Stimulated activated CD8-positive, alpha-beta memory T cell treated with anti-CD3 and anti-CD28 coated beads, Interleukin-15, amount 100 ng/mL, for 1 hour (primary cell): ENCODE measurements at places on chromosomes 5 and 9.

GRCh38 chr5:144103611-144104485 lies 66.6 kb downstream of the YIPF5 start:
- no peak for DNase-seq

- DNase-seq = no peak
Measured at GRCh38 chr9:110316261-110317075, 21.2 kb downstream of the TXNDC8 start.

DNA sequence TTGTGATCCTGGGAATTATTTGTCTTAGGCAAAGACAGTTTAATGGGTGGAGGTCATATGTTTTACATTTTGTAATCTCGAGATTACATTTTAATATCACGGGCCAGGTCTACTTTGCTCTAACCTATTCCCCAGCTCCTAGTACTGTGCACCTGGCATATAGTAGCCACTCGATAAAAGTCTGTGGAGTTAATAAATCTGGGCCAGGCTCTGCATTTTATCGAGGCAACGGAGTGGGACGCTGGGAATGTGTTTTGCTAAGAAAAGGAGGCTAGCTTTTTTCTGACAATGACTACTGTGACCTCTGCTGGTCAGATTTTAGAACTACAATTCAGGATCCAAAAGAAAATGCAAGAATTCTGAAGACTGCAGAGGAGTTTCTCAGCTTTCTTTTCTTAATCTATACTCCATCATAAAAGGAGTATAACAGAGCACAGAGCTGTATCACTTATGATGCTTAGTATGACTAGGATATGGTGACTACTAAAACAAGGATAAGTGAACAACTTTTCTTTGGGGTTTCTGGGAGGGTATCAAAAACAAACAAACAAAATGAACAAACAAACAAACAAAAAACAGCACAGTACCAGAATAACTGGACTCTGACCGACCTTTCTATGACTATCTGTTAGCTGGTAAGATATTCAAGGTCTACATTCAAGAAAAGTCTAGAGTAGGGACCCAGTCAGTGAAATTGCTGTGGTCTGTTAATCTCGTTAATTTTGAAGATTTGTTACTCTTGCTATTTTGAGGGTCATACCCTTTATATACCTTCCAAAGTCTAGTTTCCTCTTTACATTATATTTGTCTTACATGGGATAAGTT lies 46.1 kb upstream of the CER1 start:
- DNase-seq = no peak

DNA sequence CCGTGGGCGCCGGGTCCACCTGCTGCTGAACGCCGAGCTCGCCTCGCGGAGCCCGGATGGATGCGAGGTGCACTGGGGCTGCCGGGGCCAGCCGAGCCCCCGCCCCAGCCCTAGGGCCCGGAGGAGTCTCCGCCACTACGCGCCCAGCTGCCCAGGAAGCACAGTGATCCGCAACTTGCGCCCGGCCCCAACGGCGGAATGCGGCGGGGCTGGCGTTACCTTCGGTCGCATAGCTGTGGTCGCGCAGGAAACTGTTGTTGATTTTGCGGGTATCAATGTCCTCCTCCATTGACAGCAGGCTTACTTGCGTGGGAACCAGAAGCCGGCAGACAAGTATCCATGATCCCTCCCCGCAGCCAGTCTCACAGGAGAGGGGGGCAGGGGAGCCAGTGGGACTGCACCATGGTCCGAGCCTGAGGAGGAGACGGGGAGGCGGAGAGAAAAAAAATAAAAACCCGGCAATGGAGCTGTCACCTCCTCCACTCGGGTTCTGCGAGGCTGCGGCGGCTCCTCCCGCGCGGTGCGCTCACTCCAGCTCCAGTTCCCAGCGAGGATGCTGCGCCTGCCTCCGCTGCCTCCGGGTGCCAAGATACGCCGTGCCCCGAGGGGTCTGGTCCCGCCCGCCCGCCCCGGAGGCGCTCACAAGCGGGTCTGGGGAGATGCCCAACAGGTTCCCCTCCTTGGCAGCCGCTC lies 628 bp downstream of the PPP2R2B start:
- DNase-seq = no peak

DNA sequence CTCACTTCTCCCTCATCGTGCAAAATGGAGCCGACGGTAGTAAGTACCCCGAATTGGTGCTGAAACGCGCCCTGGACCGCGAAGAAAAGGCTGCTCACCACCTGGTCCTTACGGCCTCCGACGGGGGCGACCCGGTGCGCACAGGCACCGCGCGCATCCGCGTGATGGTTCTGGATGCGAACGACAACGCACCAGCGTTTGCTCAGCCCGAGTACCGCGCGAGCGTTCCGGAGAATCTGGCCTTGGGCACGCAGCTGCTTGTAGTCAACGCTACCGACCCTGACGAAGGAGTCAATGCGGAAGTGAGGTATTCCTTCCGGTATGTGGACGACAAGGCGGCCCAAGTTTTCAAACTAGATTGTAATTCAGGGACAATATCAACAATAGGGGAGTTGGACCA lies 979 bp downstream of the PCDHGA12 start:
- DNase-seq = no peak

GRCh38 chr5:17000291-17000939 lies 64.3 kb upstream of the MYO10 start:
- no peak for DNase-seq

DNA sequence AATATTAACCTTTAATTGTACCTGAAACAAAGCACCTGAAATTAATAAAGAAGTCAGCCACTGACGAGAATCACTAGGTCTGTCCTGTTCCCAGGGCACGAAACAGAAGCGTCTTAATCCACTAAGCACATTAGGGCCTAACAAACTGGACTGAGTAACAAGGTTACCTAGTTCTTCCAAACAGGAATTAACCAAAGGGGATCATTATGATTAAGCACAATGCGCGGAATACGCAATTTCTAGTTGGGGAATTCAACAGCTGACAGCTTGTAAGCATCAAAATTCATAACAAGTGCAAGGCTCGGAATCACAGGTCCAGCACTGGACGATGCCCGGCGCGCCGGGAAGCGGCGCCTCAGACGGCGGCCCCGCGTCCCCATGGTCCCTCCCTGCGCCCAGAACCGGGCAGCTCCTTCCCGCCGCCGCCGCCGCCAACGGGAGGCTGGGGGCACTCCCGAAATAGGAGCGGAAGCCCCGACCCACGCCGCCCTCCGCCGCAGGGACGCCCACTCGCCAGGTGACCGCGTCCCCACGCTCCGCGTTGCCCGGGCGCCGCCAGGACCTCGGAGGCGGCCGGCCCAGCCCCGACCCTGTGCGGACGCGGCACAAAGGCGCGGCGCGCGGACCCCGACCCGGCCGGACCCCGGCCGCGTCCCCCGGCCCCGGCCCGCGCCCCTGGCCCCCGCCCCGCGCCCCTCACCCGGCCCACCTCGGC lies 898 bp downstream of the CAMSAP1 start:
- DNase-seq = no peak

DNA sequence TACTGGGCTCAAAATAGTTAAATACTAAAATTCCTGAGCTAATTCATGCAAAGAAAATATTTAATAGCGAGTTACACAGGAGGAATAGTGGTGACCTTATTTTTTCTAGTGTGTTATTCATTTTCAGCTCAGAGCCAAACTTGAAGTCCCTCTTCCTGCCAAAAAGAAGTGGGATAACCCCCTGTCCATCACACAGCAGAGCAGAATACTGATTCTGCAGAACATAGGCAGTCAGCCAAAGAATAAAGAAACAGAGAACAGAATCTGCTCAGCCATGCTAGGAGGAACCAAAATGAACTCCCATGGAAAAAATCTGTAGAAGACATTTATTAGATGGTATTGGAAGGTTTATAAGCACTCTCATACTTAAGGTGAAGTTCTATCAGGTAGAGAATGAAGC lies 49.4 kb upstream of the GRIN3A start:
- no peak for DNase-seq

DNA sequence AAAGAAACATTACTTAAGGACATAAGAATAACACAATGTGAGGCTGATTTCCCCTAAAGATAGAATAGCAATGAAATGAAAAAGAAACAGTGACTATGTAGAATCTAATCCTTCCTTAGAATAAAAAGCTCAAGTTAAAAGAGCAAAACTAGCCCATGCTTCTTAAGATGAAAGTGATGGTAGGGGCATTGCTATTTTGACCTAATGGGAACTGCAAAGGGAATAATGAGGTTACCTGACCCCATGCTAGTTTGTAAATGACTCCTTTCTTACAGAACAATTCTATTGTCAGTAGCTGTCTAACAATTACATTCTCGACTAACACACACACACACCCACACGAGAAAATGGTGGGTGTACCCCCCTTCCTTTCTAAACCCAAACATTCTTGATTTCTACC lies 575.8 kb downstream of the CSNK1G3 start:
- no peak for DNase-seq

DNA sequence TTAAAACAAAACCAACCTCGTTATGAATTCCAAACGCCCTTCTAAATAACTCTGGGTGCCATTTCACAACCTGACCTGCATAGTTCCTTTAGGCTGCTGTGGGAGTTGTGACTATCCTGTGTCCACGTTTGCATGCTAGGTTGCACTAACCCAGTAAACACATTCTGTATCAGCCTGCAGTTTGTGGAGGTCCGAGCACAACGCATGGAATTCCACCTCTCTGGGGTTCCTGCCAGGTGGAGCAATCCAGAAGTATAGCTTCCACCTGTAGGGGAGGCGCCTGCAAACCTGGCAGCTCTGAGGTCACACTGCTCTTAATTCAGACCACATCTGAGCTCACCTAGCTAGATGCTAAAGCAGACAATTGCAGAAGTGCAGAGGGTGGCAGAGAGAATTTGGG lies 57.2 kb downstream of the MARCHF3 start:
- no peak for DNase-seq

- no peak for DNase-seq
Measured at GRCh38 chr5:149946118-149946517, 1.5 kb upstream of the PDE6A start.

GRCh38 chr5:139561655-139562451 lies 714 bp downstream of the UBE2D2 start:
- DNase-seq = no peak

DNA sequence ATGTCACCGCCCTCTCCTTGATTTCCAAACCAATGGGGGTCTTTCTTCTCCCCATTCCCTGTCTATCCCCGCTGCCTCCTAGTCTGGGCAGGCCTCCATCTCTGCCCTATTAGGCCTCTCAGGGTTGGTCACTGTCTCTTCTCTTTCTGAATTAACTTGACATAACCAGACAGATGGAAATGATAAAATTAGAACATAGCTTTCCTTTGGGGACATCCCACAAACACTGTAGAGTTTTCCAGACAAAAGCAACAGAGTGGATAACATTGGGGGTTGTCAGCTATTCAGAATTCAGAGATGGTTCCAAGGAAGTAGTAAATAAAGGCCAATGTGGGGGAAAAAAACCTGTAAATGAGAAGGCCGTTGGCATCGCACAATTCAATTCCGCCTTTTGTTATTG lies 24.7 kb downstream of the LHX6 start:
- no peak for DNase-seq

- no peak for DNase-seq
Measured at GRCh38 chr9:10785255-10785654, 172.5 kb upstream of the PTPRD start.

DNA sequence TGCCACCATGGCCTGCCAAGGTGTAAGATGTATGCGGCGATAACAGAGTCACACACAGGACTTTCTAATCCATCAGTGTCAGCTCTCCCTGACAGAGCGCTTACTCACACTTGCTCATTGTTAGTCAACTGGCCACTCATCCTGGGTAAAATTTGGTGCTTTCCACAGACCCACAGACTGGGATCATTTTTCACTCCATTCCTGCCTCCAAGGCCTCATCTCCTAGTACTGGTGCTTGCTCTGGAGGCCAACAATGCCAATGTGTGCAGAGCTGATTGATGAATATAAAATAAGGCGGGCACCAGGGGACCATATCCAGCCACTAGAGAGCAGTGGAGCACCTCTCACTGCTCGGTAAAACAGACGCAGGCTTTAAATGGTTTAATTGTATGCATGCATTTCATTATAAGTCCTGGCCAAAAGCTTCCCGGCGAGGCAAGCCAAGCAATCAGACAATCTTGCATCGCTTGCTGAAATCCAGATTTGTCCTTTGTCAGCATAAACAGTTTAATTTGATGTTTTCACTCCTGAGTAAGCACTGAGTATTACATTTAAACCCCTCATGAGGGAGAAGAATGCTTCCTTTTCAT lies 22.3 kb downstream of the PSMB7 start:
- no peak for DNase-seq

DNA sequence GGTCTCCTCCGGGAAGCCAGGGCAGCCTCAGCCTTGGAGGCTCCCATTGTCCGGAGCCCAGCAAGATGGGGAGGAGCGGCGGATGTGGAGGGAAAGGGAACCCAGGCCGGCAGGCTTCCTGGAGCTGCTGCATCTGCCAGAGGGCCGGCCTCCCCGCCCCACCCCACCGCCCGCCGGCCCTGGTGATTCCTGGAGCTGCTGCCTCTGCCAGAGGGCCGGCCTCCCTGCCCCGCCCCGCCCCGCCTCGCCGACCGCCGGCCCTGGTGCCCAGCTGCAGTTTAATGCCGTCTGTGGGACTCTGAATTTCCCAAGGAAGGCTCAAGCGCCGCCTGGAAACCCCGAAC lies 31.6 kb downstream of the EXD3 start:
- DNase-seq = no peak

- DNase-seq = no peak
Measured at GRCh38 chr9:95746408-95747180, 128.9 kb upstream of the ERCC6L2 start.

- DNase-seq = no peak
Measured at GRCh38 chr9:81823672-81824554, 104.3 kb upstream of the SPATA31D4 start.

DNA sequence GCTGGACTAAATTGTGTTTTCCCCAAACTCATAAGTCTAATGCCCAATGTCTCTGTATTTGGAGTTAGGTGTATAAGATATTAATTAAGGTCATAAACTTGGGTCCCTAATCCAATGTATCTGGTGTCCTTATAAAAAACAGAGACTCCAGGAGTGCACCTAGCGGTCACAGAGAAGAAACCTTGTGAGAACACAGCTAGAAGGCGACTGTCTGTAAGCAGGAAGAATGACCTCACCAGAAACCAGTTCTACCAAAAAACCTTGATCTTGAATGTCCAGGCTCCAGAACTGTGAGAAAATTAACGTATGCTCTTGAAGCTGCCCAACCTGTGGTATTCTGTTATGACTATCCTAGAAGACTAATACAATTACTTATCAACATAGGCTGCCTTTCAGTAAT lies 591.7 kb upstream of the PTPRD start:
- DNase-seq = no peak

DNA sequence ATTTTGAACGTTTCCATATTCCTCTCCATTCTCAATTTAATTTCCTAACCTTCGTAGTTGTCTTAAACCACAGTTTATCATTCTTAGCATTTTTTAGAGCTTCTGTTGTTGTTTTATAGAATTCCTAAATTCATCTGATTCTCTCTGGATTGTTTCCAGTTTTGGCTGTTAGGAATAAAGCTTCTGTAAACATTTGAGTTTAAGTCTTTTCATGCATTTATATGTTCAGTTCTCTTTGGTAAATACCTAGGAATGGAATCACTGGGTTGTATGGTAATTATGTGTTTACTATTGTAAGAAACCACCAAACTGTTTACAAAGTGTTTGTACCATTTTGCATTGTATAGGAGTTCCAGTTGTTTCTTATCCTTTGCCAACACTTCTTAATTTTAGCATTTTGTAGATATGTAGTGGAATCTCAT lies 29.7 kb downstream of the GPR21 start:
- DNase-seq = no peak

- DNase-seq = no peak
Measured at GRCh38 chr9:126386088-126386487, 59.5 kb downstream of the MVB12B start.
